ENCODE measurements at places on chromosomes 7 and 10.

DNA sequence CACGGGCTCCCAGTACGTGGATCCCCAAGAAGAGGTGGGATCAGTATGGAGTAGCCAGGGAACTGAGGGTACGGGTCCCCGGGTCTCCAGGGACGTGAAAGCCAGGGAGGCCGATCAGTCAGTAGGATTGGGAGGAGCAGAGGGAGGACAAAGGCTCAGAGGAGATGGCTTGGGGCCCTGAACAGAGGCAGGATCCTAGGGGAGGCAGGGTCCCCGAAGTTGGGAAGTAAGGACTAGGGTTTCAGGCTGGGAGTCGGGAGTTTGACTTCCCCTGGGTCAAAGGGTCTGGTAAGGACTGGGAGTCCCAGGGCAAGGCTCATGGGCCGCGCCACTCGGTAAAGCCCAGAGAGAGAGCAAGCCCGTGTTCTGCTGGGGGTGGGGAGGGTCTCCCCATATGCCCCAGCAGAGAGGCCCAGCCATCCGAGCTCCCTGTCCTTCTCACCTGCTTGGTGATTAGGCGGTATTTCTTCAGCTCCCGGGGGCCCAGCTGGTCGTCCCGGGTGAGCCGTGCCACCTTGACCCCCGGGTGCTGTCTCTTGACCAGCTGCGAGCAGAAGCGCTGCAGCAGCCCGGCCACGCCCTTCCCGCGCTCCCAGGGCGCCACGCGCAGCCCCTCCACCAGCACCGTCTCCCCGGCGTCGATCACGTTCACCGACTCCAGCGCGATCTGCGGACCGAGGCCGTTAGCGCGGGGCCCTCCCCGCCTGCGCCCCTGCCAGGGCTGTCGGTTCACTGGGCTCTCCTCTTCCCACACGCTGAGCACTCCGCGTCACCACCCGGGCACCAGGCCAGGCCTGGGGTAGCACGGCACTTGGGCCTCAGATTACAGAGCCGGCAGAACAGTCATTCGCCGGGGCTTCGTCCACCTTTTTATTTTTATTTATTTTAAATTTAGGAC is 7.0 kb downstream of the NAT16 start:
- DNase-seq: no peak

GRCh38 chr10:72276013-72276387 is 2.3 kb downstream of the DDIT4 start:
- no peak for DNase-seq

DNA sequence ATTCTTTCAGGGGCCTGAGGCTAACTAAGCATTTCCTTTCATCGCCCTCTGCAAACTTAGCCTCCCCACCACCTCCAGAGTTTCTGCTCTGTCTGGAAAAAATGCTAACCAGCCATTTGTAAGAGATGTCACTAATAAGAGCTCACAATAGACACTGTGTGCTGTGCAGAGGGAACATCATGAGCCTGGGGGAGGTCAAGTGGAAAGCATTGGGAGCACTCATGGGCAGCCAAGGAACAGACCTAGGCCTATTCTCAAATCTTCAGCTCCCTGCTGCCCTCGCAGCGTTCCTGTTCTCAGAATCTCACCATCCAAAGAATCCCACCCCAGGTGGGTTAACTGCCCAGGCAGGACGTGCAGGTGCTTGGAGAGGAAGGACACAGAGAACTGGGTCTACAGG is 27.1 kb upstream of the GPAM start:
- no peak for DNase-seq

- no peak for DNase-seq
Observed at GRCh38 chr7:33421429-33421828, 292.1 kb downstream of the BBS9 start.

DNA sequence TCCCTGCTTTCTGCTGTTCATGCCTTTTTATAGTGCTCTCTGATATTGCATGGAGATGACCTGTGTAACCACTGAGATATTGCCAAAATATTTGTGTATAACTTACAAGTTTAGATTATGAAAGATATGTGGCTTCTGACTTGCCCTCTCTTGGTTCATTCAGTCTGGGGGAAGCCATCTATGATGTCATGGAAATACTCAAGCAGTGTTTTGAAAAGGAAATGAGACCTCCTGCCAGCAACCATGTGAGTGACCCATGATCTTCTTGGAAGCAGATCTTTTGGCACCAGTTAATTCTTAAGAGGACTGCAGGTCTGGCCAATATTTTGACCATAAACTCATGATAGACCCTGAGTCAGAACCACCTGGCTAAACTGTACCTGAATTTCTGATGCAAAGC is 183.0 kb downstream of the THSD7A start:
- DNase-seq: no peak

DNA sequence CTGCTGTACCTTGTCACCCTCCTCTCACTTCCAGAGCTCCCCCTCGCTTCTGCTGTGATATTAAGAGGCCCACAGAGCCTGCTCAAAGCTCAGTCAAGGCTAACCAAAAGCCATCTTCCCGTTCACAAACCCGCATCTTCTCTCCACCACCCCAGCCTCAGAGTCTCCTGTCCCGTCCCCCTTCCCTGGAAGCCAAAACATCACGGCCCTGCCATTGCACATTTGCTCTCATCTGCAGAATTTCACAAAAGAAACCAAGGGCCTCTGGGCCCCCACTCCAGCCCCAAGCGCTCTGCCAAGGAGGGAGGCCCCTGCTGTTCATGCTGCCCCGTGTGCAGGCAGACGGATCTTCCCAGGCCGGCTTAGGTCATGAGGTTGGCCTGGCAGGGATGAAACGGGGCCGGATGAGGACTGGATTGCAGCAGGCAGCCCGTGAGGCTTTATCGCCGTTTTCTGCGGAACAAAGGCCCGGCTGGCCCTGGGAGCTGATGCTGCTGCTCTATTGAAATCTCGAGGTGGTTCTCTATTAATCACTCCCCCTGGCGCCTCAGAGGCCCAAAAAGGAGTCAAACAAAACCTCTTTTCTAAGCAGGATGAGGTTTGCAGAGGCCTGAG is 31.6 kb upstream of the FOXK1 start:
- DNase-seq: no peak

GRCh38 chr7:55310287-55311025 is 54.7 kb upstream of the LANCL2 start:
- no peak for DNase-seq

DNA sequence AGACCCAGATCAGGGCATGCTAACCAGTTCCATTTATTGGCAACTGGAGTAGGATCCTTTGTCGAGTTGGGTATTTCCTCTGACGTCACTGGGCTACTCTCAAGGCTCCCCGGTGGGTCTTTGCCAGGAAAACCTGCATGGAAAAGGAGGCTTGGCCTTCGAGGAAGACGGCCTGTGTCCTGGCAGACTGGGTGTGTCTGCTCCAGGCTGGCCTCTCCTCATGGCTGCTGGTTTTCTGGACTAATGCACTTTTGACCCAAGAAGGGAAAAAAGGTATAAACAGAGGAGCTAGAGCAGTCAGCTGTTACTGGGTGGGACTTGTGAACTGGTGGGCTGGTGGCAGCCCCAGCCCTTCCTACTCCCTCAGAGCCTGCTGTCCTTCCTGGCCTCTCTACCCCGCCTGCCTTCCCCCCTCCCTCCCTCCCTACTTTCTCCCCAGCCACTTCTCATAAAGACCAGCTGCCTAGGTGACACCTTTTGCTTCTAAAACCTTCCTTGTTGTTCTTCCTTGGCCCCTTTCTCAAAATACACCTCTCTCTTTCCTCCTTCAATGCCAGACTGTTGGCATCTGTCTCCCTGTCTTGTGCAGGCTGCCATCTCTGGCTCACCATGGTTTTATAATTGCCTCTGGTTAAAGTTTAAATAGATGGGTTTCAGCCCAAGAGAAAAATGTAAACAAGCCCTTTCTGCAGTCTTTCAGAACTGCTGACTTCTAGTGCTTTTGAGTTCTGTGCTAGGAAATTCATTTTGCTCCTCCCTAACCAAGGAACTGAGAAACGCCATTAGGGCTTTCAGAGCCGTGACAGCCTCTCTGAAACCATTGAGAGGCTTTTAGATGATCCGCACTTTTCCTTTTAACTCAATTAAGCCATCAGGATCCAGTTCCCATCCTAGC is 101.8 kb upstream of the MKLN1 start:
- DNase-seq: no peak

GRCh38 chr7:1690359-1690958 is 20.4 kb downstream of the ELFN1 start:
- DNase-seq: no peak

DNA sequence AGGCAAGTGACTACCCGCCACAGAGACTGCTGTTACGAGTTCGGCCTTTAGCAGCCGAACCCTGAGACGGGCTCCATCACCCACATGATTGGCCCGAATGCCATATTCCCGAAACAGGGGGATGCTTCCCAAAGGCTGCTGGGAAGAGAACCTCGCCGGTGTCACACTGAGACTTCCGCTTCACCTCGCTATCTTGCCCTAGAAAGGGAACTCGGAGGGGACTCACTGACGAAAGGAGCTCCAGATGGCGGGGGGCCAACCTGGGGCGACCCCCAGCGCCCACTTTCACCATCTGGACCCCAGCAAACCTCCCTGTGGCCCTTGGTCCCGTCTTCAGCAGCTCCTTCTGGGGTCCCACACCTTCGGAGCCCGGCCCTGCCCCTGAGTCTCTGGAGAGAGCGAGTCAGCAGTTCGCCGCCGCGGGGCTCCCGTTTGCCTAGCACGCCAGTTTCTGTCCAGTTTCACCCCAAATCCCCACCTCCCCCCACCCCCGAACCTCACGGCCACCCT is 529 bp downstream of the HPS1 start:
- no peak for DNase-seq

DNA sequence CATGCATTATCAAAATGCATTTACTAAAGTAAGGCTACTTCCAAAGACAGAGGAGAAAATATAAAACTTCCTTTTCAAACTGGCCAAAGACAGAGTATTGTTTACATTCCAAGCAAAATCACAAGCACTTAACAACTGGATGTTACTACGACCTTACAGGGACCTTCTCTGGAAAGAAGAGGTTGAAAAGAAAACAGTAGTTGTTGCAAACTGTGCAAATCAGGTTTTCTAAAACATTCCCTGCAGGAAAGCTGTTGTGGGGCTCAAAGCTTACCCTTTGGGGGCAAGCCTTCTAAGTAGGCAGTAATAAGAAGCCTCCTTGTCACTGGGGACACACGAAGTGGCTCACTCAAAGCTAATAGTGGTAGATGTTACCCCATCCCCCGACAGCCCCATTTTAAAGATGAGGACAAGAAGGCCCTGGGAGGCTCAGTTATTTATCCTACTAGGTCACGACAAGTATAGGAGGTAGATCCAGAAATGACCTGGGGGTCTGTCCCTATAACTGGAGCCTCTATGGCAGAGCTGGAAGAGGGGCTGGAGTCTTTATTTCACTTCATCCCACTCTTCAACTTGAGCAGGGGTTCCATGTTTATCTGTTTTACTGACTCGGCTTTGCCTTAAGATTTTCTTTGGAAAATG is 46.6 kb downstream of the ATXN7L1 start:
- no peak for DNase-seq

GRCh38 chr7:151626422-151627115 is 106.9 kb upstream of the RHEB start:
- no peak for DNase-seq

DNA sequence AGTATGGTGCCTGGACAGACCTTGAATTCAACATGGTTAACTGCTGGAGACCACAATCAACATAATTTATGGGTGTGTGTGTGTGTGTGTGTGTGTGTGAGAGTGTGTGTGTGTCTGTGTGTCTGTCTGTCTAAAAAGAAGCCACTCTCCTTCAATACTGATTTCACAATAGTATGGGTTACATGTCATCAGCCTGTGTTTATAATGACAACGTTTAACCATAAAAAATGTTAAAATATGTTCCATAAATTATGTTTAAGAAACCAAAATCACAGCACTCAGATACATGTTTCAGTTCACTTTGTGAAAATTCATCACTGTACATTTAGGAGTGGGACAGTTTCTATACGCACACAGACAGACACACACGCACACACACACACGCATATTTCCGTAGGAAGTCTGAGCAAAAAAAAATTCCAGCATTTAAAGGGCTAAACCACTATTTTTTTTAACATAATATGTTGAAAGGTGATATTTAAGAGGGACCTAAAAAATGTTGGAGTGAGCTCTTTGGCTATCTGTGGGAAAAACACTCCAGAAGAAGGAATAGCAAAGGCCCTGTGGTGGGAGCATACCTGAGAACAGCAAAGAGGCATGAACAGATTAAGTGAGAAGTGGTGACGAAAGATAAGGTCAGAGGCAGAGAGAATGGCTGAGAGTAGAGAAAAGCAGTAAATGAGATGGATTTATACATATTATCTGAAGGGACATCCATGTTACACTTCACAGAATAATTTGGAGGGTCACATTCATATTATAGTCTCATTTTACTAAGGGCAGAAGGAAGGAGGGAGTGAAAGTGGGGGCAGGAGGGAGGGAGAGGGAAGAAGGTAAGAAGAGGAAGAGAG is 10.9 kb downstream of the PDZD8 start:
- DNase-seq: no peak

GRCh38 chr10:120019568-120019967 is 127.0 kb downstream of the SEC23IP start:
- DNase-seq: no peak

DNA sequence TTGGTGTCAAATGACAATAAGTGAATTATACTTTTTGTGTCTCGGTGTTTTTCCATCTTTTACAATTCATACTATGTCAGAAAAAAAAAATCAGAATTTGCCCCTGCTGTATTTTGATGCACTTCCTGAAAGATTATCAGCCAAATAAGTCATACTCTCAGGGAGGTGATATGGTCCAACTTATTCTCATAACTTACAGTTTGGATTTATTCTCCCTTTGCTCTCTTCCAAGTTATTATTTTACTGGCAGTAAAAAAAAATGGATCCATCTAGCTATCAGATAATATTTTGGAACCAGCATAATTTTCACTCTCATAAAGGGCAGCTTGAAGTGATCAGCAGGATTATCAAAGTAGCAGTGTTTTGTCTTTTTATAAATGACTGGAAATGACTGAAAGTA is 337.1 kb downstream of the BMPER start:
- DNase-seq: no peak

GRCh38 chr10:69096045-69096444 is 8.1 kb downstream of the SRGN start:
- DNase-seq: no peak

GRCh38 chr7:47386273-47386835 is 195.6 kb downstream of the TNS3 start:
- no peak for DNase-seq

Data from HS-27A (cell line).